ENCODE measurements at places on chromosomes 11 and 22.

DNA sequence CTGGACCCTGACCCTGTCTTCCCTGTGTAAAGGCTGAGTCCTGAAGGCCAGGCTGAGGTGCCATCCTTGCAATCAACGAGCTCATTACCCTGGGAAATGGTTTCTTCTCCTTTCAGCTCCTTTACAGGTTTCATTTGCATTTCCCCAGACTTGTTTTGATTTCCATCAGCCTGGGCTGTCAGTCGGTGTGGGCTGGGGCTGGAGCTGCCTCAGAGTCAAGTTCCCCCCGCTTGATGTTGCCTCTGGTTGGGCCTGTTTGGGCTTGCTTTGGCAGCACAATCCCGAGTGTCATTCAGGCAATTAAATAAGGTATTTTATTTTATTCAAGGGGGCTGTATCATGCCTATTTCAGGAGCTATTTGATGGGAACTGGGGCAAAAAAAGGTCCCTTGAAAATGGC, 424.9 kb downstream of the INSC start:
- DNase-seq = no peak

- no peak for DNase-seq
Measured at GRCh38 chr22:24542641-24543040, 12.3 kb downstream of the GUCD1 start.

- DNase-seq = no peak
Measured at GRCh38 chr11:46801694-46802470, 44.2 kb downstream of the CKAP5 start.

DNA sequence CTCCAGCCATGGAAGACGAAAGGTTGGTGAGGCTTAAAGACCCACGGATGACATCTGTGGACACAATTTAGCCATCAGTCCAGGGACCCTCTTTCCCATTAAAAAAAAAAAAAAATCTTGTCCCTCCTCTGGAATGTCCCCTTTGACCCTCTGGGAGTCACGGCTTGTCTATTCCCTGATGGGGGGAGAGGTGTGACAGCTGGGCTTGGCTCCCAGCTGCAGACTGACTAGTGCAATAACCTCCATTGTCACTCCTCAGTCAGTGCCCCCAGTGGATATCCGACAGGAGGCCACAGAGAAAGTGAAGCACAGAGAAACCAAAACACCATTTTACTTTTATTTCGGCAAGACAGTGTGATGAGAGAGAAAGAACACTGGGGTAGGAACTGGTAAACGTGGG, 2.7 kb upstream of the VSIG2 start:
- no peak for DNase-seq

DNA sequence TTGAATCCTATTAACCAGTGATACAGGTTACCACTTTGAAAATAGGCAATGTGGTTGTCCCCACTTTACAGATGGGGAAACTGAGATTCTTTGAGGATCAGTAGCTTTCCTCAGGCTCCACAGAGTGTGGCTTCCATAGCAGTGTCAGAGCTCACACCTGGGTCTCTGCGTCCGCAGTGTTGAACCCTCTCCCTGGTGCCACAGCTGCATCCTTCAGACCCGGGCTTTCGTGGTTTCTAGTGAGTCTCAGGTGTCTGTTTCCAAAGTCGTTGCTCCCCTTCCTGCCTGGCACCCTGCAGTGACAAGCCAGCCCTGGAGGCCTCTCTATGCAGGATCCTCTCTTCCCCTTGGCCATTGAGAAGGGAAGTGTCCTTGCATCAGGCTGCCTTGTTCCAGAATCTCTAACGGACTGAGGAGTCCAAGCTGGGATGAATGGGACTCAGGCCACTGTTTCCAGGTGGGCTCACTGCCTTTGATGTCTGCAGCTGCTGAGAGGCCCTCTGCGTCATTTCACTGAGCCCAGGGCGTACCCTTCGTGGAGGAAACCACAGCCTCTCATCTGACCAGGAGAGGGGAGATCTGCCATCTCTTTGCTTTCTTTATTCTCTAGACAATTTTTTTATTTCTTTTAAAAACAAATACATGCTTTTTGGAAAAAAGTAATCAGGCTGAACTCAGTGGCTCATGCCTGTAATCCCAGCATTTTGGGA, 48.4 kb upstream of the MICAL2 start:
- no peak for DNase-seq

- DNase-seq = no peak
Measured at GRCh38 chr11:11915625-11916024, 73.9 kb downstream of the USP47 start.

DNA sequence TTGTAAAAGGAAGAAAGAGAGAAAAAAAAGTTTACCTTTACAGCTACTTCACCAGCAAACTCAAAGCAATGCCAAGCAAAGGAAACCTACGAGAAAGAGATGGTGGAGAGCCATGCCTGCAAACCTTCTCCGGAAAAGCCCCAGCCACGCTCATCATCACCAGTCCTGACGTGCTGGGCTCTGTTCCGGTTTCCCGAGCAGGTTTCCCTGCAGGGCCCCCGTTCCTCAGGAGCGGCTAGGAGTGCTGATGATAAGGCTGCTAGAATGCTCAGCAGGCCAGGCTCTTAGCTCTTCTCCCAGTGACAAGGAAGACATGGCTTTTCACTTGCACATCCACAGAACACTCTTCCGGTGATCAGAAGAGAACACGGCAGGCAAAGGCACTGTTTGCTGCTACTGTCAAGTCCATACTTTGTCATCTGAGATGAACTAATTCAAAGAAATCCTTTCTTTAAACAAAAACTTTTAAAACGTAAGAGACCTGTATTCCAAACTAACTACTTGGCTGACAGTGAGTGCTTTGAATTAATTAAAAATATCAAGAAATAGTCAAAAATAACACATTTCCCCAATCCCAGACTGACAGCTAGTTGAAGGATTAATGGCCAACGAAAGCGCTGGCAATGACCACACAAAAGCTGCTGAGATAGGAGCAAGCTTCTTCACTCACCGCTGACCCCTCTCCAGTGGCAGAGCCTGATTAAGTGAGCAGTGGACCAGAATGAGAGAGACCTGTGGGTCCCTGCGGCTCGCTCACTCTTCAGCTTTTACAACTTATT, 35.8 kb downstream of the DUSP8 start:
- no peak for DNase-seq

GRCh38 chr22:46638601-46639431, 18.6 kb downstream of the GRAMD4 start:
- DNase-seq = no peak

DNA sequence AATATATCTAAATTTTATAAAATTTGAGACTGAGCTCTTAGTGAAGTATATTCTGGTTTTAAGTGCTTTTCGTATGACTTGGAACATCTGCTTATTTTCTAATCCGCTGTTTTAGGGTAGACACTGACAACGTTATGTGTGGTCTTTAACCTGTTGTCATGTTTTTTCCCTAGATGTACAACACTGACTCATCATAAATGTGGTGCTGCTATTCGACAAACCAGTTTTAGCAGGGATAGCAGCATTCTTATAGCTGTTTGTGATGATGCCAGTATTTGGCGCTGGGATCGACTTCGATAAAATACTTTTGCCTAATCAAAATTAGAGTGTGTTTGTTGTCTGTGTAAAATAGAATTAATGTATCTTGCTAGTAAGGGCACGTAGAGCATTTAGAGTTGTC, 23.8 kb upstream of the HIKESHI start:
- no peak for DNase-seq

GRCh38 chr22:23800297-23801237, 13.8 kb downstream of the SMARCB1 start:
- DNase-seq = no peak

- DNase-seq = no peak
Measured at GRCh38 chr22:49267996-49268395, 559.7 kb downstream of the BRD1 start.

GRCh38 chr11:115652496-115652895, 148.3 kb upstream of the CADM1 start:
- no peak for DNase-seq

- DNase-seq = no peak
Measured at GRCh38 chr11:94933223-94934130, 39.9 kb downstream of the CWC15 start.

DNA sequence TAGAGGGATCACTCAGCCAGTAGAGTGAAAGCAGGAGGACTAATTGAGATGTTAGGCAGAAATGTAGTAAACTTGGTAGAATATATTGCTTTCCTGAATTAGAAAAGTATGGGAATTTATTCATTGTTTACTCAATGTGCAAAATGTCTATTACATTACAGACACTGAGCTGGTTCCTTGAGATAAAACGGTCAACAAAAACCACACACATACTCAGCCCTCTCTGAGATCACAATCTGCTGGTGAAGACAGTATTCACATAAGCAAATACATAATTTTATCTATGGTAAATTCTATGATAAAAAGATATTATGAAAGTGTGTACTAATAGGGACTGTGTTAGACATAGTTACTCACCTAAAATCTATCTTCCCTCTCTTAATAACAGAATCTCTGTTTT, 833.5 kb downstream of the KCNA4 start:
- no peak for DNase-seq

- no peak for DNase-seq
Measured at GRCh38 chr11:65340226-65340625, 6.6 kb downstream of the DPF2 start.
